ENCODE measurements at places on chromosomes 2 and 18.
A peak's percentile ranks its signal among the peaks of the same experiment; 100 is the strongest.

GRCh38 chr2:18750672-18751554, 161.5 kb upstream of the NT5C1B start:
- no peak for DNase-seq

- DNase-seq = no peak
Measured at GRCh38 chr2:121776885-121777698, 21.6 kb downstream of the TSN start.

- DNase-seq = no peak
Measured at GRCh38 chr2:205930209-205930608, 155.8 kb downstream of the INO80D start.

- no peak for DNase-seq
Measured at GRCh38 chr2:232623768-232624765, 9.3 kb upstream of the EFHD1 start.

DNA sequence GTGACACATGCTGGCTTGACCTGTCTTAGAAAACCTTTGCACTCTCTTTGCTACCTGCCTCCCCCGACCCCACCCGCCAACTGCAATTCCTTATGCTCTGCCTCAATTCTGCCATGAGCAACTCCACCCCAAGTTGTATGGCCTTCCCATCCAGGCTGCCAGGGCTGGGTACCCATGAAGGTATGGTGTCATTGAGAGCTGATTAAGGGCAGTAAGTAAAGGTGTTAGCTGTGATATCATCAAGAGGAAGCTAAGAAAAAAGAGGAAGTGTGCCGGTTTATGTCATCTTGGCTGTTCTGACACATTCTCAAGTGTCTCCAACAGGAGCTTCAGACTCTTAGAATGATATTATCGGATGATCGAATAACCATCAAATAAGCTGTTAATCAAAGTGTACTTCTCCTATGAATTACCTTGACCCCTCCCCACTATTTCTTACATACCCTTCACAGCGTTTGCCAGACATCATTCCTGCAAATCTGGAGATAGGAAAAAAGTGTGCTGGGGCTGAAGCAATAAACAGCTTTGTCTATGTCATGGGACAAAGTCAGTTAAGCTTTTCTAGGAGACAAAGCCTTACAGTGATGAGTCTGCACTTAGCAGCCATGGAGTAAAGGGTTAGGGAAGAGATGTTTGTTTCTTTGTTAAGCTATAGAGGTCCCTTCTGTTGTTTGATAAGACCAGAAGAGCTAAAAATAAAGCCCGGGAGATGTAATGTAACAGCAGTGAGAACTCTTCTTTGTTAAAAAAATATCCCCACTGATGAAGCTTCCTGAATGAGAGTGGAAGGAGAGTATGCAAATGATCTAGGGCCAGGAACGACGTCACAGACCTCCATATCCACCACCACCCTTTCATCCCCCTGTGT, 40.4 kb upstream of the SMAD2 start:
- DNase-seq = no peak

- DNase-seq = no peak
Measured at GRCh38 chr2:10246831-10247230, 55.9 kb upstream of the HPCAL1 start.

- no peak for DNase-seq
Measured at GRCh38 chr2:30641765-30642345, 165.4 kb downstream of the CAPN13 start.

DNA sequence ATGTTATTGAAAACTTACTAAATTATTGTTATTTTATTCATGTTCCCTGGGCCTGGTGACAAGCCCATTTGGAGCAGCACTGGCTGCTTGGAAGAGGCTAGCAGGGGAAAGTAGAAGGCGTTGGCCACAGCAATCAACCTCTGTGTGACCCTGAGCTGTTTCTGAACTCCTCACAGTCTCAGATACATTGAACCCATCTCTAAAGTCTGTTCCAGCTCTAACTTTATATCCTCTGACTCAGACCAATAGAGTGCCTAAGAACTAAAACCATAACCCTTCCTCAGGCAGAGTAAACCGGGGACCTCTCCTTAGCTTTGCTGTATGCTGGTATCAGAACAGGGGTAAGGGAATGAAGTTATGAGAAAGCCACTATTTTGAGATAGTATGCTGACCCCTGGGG, 96.4 kb upstream of the NOL4 start:
- no peak for DNase-seq

DNA sequence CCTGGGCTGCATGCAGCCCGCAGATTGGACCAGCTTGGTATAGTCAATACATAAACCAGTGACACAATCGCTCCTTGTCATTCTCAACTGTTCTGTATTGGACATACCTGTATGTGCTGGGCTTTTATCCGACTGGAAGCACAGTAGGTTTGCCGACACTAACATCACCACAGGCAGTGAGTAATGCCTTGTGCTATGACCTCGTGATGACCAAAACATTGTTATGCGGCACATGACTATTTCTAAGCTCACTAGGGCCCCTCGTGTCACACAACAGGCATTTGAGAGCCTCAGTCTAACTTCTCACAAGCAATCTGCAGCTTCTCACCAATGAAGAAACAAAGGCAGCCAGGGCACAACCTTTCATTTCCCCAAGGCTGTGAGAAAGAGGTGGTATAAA, 320.8 kb downstream of the AFF3 start:
- DNase-seq = no peak

DNA sequence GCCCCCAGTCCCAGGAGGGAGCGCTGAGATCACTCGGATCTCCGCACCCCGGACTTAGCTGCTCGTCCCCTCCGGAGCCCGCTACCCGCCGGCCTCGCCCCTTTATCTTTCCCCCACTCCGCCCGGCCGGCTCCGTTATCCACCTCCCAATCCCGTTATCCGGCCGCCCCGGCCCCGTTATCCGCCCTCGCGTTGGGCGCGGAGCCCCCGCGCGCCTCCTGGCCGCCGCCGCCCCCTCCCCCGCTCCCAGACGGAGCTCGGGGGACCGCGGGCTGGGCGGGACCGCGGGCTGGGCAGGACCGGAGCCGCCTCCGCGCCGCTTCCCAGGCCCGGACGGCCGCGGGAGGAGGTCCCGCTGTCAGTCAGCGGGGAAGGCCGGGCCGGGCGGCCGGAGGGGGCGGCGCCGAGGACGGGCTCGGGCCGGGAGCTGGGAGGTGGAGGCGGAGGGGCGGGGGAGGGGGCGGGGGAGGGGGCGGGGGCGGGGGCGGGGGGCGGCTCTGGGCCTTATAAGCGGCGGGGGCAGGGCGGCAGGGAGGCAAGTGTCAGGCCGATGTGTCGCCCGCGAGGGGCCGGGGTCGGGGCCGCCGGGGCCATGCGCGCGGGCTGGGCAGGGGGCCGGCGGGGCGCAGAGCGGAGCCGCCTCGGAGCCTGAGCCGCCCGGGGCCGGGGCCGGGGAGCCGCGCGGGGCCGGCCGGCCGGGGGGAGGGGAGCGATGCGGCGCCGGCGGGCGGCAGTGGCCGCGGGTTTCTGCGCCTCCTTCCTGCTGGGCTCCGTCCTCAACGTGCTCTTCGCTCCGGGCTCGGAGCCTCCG, at the start of gene PKDCC:
PKDCC (plus strand) TSS at position 534 of the 811 bp plus-strand sequence; CDS start at position 713, 179 bp downstream.
- DNase-seq = peak; percentile 80

DNA sequence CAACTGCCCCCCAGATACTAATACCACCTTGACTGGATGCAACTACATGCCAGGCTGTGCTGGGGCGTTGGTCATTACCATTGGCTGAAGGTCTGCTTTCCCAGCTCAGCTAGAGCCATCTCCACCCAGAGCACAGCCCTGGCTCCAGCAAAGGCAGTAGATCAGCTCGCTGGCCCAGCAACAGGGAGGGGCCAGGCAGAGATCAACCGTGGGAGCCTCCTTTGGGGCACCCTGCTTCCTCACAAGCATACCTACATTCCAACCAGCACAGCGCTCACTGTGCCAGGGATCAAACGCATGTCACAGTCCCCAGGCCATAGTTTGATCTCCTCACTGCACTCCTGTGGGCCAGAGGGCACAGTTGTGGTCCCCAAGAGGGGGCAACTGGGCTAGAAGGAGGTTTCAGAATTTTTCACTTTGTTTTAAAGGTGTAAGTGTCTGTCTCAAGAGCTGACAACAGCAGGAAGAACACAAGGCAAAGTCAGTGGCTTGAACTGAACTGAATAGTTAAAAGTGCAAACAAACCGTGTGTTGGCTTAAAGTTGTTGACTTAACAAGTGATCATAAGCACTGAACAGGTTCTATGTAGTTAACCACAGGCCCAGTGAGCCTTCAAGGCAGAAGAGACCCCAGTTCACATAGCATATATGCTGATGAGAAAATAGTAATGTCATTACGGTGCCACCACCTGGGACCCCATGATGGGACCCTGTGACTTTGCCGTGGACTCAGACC, 70.1 kb upstream of the BZW1 start:
- no peak for DNase-seq

DNA sequence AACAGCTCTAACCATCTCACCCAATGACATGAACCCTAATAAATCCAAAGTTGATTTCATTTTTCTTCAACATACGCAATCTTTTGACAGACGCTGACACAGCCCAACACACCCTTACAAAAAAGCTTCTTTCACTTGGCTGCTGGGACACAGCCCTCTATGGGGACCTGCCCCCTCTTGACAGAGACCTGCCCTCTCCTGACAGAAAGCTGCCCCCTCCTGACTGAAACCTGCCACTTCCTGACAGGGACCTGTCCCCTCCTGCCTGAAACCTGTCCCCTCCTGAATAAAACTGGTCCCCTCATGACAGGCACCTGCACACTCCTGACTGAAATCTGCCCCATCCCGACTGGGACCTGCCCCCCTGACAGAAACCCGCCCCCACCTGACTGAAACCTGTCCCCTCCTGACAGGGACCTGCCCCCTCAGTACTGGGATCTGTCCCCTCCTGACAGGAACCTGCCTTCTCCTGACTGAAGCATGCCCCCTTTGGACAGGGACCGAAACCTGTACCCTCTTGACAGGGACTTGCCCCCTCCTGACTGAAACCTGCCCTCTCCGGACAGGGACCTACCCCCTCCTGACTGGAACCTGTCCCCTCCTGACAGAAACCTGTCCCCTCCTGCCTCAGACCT, 87.9 kb downstream of the PXDN start:
- DNase-seq = no peak

All from liver (tissue), 10 donors.